ENCODE measurements at places on chromosomes 13 and 19.

DNA sequence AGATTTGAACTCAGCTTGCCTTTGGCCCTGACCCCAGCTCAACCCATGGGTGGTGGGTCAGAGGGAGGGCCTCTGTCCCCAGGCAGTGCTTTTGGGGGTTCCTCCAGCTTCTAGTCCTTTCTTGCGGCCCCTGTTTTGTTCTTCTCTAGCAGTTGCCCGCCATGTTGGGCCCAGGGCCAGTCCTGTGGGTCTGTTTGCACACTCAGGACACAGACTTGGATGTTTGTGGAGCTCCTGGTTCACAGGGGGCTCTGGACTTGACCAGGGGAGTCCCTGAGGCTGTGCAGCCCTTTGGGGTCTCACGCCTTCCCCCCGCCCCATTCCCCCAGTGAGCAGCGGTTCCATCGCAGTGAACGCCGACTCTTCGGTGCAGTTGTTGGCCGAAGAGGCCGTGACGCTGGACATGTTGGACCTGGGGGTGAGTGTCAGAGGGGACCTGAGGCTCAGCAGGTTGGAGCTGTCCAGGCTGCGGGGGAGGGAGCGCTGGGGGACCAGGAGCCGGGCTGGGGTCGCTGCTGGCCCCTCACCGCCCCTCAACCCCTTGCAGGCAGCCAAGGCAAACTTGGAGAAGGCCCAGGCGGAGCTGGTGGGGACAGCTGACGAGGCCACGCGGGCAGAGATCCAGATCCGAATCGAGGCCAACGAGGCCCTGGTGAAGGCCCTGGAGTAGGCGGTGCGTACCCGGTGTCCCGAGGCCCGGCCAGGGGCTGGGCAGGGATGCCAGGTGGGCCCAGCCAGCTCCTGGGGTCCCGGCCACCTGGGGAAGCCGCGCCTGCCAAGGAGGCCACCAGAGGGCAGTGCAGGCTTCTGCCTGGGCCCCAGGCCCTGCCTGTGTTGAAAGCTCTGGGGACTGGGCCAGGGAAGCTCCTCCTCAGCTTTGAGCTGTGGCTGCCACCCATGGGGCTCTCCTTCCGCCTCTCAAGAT, 2.5 kb downstream of the ATP5F1D start:
- peak; percentile 73 for DNase-seq

DNA sequence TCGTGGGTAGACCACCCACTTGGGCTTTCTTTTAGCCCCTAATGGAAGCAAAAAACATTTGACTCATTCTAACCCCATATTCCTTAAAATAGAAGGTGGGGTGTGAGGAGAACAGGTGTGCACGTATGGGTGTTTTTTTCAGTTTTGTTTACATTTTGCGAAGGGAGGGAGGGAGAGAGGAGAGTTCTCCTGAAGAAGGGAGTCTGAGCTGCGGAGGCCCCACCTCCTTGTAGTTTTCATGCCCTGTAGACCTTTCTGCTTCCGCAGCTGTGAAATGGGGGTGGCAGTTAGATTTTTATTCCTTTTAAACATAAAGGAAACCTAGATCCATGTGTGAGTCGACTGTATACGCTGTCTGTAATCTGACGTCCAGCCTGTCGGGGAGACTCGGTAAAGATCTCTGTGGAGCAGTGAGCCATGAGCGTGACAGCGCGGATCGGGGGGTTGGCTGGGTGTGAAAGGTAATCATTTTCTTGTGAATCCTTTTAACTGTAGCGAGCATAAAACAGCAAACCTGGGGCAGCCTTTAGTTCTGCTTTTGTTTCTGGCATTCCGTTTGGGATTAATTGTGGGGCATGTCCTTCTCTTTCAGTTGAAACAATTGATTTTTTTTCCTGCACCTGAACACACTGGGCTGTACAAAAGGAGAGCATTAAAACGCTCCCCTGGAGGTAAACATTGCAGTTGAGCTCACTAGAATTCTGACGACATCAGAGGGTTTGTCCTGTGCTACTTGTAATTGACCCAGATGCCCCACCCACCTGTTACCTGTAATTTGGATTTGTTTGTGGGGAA, 2.3 kb downstream of the UPF1 start:
- no peak for DNase-seq

DNA sequence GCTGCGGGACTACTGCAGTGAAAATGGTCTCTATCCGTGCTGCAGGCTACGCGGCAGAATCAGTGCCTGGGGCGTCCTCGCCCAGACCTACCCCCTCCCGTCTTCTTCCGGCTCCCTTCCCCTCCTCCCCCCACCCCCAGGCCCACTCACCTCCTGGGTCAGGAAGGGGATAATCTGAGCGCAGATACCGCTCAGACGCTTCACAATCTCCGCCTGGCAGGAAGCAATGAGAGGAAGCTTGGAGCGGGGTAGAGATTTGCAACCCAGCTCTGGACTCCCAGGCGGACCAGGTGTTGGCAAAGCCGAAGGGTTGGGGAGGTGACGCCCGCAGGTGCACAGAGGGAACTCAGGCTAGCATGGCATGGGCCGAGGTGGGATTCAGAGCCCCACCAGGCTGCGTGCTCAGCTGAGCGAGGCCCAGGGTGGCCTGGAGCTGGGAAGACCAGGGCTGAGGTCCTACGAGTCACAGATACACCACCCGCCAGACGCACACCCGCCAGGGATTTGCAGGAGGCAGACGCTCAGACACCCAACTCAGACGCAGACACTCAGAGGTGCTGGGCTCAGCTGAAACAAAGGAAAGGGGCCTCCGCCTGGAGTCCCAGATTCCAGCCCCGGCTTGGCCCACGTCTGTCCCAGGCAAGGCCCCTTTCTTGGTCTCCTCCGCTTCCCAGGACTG, 4.1 kb downstream of the TLE2 start:
- DNase-seq, result no peak

DNA sequence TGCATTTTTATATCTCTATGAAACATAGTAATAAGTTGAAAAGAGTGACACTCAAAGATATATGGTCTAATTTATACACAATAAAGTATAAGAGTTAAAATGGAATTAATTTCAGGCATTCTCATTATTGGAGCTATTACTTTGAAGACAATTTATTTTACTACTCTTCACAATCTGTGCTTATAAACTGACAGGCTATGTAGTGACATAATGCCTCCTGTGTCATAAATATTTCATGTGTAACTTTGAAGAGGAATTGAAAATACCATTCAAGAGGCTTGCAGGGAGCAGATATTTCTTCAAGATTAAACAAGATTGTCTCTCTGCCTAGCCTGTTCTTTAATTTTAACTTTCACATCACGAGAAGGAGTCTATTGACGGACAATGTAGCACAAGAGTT, 1881.5 kb upstream of the PCDH20 start:
- no peak for DNase-seq

GRCh38 chr13:98824376-98825160, 72.1 kb upstream of the SLC15A1 start:
- DNase-seq, result no peak

DNA sequence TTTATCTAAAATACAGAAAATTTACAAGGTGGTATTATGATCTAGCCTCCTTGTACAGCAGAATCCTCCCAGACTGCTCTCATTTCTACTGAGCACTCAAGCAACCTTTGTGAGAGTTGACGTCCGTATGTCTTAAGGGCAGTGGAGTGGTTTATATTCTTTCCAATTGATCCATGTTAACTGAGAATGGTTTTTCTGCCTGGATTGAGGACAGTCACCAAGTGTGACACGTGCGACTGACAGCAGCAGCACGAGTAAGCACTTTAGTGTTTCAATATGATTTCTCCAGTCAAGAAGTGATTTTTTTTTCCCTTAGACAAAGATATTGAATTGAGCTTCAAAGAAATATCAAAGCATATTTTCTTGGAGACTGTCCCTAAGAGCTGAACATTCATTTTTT, 901.7 kb downstream of the PCDH9 start:
- DNase-seq, result no peak

DNA sequence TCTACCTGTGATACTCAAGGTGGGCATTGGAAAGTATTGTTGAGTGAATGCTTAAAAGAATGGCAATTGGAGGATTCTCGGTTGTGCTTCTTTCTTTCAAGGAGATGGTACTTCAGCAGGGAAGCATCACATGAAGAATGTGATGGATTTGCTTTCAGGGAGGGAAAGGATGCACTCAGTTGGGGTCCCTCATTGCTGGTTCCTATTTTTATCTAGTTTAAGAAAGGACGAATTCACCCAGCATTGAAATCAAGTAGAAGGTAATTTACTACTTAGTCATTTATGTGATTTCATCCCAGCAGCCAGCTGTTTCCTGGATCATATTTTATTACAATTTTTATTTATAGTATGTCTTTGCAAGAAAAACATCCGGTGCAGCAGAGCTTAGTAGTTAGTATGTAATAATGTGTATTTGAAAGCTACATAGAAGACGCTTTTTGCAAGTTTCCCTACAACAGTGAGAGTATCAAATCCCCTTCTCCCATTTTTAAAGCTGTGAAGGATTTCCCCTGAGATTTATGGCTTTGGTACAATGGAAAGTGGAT, 417.9 kb downstream of the GPC5 start:
- no peak for DNase-seq

GRCh38 chr13:37443538-37443937, 155.0 kb downstream of the POSTN start:
- DNase-seq, result peak; percentile 32

GRCh38 chr13:53188120-53188519, 159.5 kb downstream of the OLFM4 start:
- DNase-seq, result no peak

GRCh38 chr19:37991176-37991835, 84.3 kb downstream of the SIPA1L3 start:
- DNase-seq, result no peak

GRCh38 chr13:37109051-37109678, 3.7 kb upstream of the CSNK1A1L start:
- DNase-seq, result peak; percentile 41

DNA sequence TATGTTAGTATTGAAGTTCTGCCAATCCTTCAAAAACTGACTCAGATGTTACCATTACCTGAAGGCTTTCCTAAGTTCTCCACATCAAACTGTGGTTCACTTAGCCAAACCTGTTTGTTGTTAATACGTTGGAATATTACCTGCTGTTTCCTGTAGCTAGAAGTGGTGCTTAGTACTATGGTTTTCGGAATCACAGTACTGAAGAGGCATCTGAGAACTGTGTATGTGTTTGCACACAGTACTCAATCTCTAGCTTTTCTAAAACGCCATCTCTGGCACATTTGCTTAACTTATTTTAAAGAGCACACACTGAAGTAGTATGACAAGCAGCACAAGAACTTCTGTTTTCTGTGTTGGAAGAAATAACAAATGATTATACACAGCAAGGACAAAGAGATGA, 248.2 kb downstream of the SHISA2 start:
- DNase-seq, result no peak

GRCh38 chr13:80224468-80224867, 116.5 kb downstream of the SPRY2 start:
- DNase-seq, result no peak

DNA sequence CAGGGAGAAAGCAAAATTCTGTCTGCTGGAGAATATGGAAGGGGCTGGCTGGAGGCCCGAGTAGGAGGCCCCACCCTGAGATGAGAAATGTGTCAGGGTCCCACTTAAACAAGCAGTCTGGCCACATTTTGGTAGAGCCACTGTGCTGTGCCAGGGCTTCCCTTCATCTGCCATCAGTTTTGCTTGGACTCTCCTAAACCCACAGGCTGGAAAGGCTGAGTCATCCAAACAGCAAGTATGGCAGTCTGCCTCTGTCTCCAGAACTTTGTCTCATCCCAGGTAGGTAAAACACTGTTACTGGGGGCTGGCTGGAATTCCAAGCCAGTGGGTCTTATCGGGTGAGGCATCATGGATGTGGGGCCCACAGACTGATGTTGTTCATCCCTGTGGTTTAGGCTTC, 1390.6 kb downstream of the UQCRFS1 start:
- no peak for DNase-seq

- no peak for DNase-seq
Observed at GRCh38 chr13:98921786-98922185, 56.1 kb downstream of the DOCK9 start.

DNA sequence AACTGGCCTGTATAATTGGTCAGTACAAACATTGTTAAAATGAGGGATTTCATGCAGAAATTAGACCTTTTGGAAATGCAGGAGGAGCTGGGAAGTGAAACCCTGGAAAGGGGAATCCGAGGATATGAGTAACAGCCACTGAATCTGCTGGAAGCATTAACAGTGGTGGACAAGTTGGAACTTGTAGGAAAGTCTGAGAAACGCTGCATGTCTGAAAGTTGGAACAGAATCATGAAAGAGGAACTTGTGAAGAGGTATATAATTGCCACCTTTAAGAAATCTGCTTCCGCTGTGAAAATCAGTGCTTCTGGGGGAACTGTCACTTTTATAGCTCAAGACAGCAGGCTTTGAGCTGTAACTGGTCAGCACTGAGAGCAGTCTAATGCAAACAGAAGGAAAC, 716.5 kb upstream of the PRR20A start:
- DNase-seq, result no peak

GRCh38 chr13:19634256-19634740, 839 bp downstream of the MPHOSPH8 start:
- no peak for DNase-seq

GRCh38 chr19:31316201-31316951, 32.9 kb downstream of the TSHZ3 start:
- no peak for DNase-seq

DNA sequence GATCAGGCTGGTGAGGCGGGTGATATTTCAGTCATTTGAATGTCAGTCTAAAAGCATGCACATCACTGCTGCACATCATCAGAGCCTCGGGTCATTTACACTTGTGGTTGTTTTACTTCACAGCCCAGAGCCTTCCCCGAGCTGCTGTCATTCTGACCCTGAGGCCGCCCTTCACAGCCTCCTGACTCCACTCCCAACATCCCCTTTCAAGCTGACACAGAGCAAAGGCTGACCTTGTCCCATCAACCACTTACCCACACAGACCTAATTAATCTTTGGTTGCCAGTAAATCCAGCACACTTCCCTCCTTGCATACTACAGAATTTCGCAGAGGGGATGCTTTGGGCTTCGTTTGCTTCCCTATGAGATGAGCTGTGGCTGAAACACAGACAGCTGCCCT, 528.1 kb downstream of the DIAPH3 start:
- no peak for DNase-seq

All from astrocyte of the cerebellum (primary cell).